ENCODE measurements at places on chromosomes 11 and 22.

- no peak for DNase-seq
Measured at GRCh38 chr11:103332409-103332808, 223.2 kb downstream of the DYNC2H1 start.

DNA sequence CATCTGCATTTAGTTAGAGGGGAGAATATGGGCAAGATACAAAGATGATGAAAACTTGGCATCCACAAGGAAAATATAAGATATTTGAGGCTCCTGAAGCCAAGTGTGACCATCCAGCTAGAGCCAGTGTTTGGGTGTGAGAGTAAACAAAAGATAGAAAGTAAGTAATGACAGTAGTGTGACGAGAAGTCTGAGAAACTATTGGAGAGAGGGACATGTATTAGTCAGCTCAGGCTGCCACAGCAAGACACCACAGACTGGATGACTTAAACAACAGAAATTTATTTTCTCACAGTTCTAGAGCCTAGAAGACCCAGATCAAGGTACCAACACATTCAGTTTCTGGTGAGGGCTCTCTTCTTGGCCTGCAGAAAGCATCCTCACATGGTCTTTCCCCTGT is 6.4 kb upstream of the CCKBR start:
- DNase-seq: no peak

DNA sequence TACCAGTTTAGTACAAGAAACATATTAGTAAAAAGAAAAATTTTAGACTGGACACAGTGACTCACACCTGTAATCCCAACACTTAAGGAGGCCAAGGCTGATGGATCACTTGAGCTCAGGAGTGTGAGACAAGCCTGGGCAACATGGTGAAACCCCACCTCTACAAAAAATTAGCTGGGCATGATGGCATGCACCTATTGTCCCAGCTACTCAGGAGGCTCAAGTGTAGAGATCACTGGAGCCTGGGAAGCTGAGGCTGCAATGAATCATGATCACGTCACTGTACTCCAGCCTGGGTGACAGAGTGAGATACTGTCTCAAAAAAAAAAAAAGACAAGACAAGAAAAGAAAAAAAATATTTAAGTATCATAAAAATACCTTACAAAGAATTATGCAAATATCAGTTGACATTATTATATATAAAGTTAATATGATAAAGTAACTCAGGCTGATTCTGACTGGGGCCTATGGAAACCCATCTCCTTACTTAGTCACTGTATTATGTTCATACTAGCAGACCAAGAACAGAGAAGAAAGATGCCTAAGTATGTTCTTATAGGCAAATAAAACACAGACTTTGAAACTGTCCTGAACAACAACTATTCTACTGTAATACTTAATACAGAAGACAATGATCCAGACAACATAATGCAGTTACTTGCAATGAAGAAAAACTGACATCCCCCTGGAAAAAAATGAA is 27.3 kb downstream of the FAM168A start:
- DNase-seq: no peak

DNA sequence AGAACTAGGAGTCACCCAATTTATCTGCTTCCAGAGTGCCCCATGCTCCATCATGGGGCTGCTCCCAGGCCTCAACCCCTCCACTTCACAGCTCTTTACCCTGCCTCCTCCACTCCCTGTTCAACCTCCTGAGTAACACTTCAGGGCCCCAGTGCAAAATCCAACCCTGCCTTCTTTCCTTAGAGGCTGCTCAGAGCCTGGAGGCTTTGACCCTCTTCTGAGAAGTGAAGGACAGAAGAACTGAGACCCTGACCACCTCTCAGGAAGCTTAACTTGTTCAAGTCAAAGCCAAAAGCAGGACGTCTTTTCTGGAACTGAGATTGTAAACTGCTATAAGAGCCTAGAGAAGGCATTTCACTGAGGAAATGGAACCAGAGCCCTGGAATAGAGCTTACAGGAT is 15.5 kb downstream of the EIF3F start:
- no peak for DNase-seq

DNA sequence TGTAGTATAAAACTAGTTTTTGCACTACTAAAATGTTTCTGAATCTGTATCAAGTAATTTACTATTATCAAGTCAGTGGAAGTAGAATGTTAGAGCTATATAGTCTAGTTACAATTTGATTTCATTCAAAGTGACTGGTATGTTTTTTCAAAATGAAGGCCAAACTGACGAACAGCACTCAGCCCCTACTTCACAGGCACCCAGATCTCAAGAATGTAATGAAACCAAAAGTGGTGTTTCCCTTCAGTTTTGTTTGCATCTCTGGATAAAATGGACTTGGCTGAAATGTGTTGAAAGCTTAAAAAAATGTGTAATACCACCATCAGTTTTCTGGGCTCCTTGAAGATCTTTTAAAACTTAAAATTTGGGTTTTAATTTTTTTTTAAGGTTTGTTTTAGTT is 46.4 kb downstream of the QSER1 start:
- DNase-seq: no peak

GRCh38 chr22:40607506-40607905 is 29.0 kb downstream of the MRTFA start:
- DNase-seq: no peak

GRCh38 chr11:33772300-33772699 is 2.0 kb downstream of the FBXO3 start:
- no peak for DNase-seq

- DNase-seq: no peak
Measured at GRCh38 chr11:92975285-92975684, 5.8 kb downstream of the MTNR1B start.

- no peak for DNase-seq
Measured at GRCh38 chr11:41189701-41190436, 269.6 kb downstream of the LRRC4C start.

DNA sequence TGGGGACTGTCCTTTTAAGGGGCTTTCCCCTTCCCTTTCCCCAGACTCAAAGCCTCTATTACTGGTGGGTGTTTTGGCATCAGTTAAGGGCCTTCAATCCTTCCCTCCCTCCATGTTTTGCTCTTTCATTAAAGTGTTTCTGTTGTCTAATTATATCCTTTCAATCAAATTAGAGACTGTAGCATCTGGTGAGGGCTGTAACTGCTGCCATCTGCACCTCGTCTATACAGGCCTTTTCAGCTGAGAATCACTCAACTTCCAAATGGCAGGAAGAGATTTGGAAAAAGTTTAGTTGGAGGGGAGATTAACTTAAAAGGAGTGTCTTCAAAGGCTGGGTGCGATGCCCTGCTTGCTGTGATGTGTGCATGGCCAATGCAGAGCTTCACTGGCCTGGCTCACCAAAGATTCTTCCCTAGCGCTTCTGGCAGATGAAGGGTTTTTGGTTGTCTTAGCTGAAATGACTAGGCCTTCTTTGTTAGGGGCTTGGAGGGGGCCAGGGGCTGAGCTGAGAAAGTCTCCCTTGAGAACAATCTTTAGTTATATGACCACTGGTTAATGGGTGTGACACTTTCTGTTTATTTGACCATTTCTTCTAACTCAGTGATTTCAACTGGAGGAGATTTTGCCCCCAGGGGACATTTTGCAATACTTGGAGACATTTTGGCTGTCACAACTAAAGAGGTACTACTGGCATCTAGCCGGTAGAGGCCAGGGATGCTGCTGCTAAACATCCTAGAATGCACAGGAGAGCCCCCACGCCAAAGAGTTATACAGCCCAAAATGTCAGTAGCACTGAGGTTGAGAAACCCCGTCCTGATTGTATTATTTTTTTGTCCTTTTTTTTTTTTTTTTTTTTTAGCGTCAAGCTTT is 7.5 kb downstream of the KREMEN1 start:
- DNase-seq: no peak

GRCh38 chr22:29693671-29694070 is 26.1 kb upstream of the CABP7 start:
- no peak for DNase-seq

GRCh38 chr11:106879832-106880546 is 138.3 kb downstream of the GUCY1A2 start:
- DNase-seq: no peak

GRCh38 chr11:12083380-12083779 is 27.0 kb upstream of the MICAL2 start:
- no peak for DNase-seq

DNA sequence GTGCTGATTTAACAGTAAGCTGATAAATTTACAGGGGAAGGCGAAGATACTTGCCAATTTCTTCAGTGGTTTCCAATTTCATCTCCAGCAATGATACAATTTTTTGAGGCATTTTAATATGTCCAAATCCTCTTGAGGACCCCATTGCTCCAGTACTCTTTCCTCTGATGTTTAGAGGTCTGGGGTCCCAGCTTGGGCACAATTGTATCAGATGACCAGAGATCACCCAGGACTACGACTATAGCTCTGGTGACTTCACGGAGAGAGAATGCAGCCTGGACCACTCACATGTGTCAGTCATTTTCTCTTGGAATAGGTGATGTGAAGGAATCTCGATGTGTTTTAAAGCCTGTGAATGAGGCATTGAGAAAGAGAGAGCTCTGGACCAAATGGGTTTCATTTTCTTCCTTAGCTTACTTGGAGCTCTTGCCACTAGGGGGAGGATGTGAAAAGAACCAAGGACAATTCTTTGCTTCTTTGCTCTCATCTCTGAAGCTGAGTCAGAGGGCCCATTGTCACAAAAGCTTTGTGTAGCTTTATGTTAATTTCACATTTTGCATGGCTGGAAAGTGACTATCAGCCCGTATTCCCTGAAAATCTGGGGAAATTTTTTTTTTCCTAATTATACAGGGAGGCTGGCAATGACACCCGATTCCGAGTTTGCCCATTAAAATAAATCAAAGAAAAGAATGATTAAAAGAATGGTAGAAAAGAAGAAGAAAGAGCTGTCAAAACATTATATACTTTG is 6.7 kb upstream of the CCDC90B start:
- DNase-seq: peak; percentile 16

DNA sequence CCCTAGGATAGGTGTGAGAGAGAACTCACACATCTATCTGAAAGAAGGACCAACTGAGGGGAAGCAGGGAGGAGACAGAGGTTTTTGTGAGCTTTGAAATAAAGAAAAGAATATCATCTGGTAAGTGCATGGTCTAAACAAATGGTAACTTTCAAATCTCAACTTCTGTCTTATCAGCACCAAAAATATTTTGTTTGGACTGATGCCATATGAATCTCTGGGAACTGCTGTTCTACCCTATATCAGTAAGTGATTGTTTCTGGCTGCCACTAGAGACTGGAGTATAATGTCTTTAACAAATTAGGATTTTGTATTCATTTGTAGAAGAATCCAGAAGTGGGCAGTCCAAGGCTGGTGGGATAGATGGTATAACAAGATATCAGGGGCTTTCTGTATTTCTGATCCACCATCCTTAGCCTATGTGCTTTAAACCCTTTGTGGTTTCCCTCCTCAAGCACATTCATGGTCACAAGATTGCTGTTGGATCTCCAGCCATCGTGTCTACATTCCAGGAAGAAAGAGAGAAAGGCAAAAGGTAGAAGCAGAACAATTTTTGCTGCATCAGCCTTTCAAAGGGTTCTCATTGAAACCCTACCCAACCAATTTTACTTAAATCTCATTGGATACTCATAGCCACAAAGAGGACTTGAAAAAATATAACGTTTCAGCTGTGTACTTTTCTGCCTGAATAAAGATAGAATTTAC is 4.7 kb downstream of the HEPHL1 start:
- DNase-seq: no peak

DNA sequence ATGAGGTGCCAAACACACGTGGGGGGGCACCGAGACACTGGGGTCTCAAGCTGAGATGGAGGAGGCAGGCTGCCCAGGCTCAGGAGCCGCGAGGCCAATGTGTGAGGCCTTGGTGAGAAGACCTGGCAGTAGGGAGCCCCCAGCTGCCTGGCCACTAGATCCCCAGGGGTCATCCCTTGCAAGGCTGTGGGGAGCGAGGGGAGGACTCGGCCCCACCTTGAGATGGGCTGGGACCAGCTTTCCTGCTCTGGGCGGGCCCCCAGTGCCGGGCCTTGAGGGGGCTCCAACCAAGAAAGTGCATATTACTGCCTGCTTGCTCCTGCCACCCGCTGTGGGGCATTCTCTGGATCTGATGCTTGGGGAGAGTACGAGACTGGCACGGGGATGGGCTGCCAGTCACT is 107.0 kb downstream of the CTTN start:
- DNase-seq: no peak

DNA sequence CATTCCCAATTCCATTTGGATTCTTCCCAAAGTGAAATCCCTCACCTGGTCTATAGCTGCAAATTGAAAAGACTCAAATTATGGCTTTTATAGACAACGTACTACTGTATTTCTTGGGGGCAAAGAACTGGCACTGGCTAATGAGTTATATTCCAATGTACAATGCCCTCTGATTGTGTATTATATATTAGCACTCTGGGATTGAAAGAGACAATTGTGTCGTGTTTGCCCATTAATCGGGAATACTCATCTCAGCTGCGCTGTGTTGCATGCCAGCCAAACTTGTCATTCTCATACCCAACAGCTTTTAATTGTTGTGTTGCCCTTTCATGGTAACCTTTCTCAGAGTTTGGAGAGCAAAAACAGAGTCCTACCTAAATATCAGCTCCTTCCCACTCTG is 55.0 kb upstream of the ZBTB44 start:
- no peak for DNase-seq

GRCh38 chr11:67194096-67194495 is 72.2 kb upstream of the GRK2 start:
- no peak for DNase-seq

DNA sequence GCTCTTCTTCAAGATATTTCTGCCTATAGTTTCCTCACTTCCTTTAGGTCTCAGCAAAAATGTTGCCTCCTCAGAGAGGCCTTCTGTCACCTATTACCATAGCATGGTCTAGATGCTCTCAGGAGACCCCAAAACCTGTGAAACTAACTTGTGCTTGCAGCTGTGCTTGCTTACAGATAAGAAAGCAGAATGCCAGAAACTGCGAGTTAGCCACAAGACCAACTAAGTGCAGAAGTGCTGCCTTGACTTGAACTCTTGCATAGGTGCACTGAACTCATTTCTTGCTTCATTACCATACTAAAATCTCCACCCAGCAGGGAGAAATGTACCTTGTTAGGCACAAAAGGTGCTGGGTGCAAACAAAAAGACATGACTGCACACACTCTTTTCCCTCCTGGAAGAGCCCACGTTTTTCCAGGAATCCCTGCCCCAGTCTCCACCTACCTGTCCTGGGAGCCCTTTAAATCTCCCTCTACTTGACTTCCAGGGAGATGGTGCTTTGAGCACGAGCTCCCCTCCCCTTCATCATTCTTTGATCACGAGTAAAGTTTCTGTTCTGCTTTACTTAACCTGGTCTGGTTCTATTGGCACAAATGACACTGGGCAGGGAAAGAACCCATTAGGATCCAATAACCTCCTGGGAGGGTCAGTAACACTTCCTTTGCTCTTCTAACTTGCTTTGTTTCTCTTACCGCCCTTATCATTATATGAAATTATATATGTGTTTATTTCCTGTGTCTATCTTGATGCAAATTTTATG is 137.7 kb upstream of the DDI1 start:
- no peak for DNase-seq

GRCh38 chr22:29871684-29872083 is 11.3 kb upstream of the MTMR3 start:
- no peak for DNase-seq

DNA sequence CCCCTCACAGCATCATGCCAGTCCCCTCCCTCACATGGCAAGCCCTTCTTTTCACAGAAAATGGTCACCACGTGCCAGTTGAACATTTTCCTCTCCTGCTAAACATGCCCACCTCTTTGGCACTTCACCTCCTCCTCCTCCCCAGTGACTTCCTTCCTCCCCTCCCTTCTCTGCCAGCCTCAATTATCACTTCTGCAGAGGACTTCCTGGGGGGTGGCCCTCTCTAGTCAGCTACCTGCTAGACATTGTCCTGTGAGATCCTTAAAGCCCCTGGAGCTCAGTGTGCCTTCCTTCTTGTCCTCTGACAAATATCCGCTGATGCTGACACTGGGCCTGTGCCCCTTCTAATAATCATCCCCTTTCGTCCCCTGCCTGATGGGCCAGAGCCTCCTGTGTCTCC is 43.2 kb upstream of the E2F8 start:
- no peak for DNase-seq

Measured in CD8-positive, alpha-beta T cell (primary cell).